ENCODE measurements at places on chromosomes 16 and 17.

DNA sequence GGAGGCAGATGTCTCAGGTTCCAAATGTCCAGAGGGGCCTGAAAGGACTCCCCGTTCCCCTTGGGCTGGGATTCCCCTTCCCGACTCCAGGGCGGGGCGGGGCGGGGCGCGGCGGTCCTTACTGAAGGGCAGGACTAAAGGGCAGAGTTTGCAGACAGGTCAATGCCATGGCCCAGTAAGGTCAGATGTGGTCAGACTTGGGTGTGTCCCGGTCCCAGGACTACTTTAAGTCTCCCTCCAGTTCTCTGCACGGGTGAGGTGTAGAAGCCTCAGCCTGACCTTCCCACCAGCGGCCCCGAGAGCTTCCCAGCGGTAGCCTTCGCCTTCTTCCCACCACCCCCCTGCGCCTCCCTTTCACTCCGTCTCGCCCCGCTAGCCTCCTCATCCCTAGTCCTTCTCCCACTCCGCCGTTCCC, 532 bp downstream of the KDM6B start:
- peak; percentile 65 for DNase-seq

GRCh38 chr16:27780468-27781194, 230.7 kb downstream of the KATNIP start:
- DNase-seq = no peak

DNA sequence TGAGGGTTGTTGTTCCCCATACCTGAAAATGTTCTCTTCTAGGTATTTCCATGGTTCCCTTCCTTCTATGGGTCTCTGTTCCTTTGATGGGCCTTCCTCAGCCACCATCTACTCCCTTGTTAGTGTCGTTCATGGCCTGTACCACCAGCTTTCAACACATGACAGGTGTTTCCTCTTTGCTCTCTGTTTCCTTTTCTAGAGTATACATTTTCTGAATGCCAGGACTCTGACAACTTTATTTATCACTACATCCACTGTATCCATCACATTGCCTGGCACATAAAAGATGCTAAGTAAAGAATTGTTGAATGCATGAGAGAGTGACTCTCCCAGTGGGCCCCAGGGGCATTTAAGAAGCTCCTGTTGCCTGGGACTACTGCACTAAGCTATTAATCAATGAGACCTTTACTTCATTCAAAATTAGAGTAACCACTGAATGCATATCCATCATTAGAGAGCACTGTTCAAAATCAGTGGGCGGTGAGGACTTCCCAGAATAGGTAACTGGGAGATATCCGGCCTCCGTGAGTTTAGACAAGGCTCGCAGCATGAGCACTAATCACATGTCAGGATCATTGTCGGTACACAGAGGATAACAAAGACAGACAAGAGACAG, 255.0 kb downstream of the CBLN1 start:
- DNase-seq = no peak

DNA sequence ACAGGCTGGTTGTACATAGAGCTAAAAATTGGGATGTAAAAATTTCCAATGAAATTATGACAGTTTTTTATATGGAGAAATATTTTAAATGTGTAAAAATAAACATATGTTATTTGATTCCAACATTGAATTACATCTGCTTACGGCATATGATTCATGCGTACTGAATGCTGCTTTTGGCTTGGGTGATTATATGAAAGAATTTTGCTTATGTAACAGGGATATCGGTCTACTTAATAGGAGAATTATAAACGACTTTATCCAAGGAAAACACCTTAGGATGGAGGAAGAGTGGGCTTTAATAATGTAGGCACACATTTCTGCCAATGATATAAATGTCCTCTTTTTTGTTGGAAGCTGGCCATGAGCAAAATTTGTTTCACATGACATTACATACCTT, 197.3 kb upstream of the GOT2 start:
- no peak for DNase-seq

- peak; percentile 95 for DNase-seq
These were observed at the start of gene CDH15 for GRCh38 chr16:89171216-89172170. TSS of gene CDH15 (plus strand) at chr16:89171748. CDS start at chr16:89171832, 84 bp downstream.

DNA sequence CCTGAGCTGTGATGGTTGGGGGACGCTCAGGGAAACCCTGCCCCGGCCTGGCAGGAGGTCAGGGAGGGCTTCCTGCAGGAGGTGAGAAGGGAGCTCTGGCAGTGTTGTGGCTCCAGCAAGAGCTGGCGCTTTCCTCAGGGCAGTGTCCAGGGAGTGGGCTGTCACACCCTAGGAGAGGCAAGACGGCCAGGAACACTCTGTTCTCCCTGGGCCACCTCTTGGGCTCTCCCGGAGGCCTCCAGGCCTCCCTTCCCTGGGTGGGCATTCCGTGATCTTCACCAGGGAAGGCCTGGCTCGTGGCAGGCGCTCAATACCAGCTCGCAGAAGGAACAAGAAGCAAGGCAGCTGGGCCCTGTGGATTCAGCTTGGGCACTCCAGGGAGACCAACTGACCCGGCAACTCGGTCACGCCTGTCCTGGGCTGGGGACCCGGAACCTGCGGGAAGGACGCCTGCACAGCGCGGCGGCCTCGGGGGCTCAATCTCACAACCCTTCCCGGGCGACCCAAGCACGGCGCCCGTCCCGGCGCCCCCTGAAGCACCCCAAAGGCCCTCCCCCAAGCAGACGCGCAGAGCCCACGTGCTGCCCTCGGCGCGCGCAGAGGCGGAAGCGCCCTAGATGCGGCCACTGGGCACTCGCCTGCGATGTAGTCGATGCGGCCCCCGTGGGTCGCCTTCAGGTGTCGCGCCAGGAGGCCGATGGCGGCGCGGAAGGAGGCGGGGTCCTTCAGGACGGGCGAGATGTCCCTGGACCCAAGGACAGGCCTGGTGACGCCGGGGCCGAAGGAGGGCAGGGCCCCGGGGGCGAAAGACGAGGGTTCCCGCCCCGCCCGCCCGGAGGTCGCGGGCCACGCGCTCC, 588 bp downstream of the APRT start:
- DNase-seq = peak; percentile 58

DNA sequence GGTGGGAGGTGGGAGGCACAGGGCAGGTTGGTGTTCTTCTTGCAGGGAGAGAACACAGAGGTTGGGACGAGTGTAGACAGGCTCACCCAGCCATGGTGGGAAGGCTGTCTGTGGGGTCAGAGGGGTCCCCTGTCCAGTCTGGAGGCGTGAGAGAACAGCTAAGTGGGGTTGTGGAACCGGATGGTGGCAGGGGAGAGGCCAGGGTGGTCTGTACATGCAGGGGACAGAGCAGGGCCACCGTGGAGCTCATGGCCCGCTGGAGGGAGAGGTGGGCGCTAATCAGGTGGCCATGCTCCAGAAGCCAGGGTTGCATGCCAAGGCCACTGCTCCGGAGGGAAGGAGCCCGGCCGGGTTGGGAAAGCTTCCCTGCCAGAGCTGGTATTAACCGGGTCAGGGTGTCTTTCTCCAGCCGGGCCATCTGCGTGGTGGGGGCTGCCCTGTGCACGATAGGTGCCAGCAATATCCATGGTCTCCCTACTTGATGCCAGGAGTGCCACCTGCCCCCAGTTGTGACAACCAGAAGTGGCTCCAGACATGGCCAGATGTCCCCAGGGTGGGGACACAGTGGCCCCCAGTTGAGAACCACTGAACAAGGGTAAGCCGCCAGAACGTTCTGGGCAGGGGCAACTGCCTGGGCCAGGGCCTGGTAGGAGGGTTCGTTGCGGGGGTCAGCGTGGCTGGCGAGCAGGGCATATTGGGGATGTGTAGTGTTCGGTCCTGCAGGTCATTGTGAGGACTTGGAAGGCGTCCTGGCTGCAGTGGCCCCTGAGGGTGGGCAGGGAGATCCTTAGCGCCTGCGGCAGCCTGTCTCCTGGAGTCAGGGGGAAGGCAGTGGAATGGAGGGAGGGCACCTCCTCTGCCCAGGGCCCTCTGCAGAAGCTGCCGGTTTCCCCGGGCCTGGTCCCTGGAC, 5.1 kb downstream of the SNN start:
- DNase-seq = no peak

DNA sequence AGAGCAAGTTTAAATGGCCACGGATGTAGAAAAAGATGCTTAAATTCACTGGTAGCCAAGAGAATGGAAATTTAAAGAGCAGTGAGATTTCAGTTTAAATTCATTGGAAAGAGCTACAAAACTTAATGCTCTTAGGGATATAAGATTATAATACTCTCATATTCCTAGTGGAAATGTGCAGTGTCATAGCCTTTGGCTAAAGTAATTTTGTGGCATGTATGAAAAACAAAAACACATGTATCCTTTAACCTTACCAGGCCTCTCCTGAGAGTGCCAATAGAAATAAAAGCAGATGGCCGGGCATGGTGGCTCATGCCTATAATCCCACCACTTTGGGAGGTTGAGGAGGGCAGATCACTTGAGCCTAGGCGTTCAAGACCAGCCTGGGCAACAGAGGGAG, 289.2 kb downstream of the PHKB start:
- DNase-seq = no peak

DNA sequence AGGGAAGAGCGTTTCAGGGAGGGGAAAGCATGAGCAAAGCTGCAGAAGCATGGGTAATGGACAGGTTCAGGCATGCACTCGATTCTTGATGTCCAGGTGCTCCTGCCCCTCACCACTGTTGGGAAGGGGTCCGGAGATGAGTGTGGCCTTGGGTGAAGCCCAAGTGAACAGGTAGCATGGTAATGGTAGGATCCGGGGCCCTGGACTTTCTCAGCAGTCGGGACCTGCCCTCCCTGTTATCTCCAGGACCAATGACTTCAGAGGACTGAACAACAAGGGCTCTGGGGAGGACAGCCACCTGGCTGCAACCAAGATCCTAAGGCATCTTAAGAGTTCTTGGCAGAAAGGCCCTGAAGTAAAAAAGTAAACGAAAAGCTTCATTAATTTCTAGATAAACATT, 306.8 kb downstream of the CPPED1 start:
- DNase-seq = no peak

- no peak for DNase-seq
These were observed 98.2 kb upstream of the NUDT7 start for GRCh38 chr16:77624085-77624484.

- DNase-seq = no peak
These were observed 75.5 kb downstream of the SHISA9 start for GRCh38 chr16:12976936-12977335.

GRCh38 chr17:37714897-37715296, 30.0 kb downstream of the HNF1B start:
- DNase-seq = no peak

DNA sequence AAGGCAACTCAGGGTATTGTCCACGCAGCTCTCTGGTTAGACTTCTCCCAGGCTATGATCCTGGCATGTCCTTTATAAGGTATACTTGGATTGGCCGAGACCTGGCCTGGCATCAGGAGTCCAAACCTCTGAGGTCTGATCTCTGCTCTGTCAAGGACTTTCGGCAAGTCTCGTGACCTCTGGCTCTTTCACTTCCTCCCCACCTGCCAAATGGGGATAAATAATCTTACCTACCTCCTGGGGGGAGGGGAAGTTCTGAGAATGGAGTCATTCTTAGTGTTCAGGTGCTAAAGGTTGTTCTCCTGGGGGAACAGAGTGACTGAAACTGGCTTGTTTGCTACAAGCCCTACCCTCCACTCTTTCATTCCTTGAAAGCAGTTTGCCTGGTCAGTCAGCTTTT, 7.6 kb downstream of the ATXN1L start:
- no peak for DNase-seq

All from CD4-positive, alpha-beta T cell treated with Interleukin-4 for 4 hours (primary cell).